ENCODE measurements at places on chromosomes 5 and 9.
A peak's percentile ranks its signal among the peaks of the same experiment; 100 is the strongest.

DNA sequence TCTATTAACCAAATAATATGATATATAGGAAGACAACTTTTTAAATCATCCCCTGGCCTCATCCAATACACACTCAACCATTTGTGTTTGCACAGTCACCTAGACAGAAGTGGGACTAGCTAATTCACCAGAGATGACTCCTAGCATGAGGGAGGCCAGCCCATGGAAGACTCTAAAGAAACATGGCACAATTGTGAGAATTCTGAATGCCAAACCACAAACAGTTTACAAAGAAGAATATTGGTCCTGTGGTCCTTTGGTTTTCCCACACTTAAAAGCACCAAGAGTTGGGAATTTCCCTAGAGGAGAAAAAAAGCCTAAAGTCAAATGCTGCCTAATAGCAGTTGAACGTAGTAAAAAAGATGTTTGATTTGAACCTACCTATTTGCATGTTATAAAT lies 609.9 kb downstream of the ACTL7B start:
- DNase-seq, result no peak

GRCh38 chr9:110444911-110445310 lies 107.2 kb upstream of the TXNDC8 start:
- DNase-seq, result no peak

GRCh38 chr9:90307167-90307833 lies 335.3 kb downstream of the DIRAS2 start:
- DNase-seq, result no peak

GRCh38 chr9:127084076-127085039 lies 38.1 kb downstream of the ANGPTL2 start:
- DNase-seq, result no peak

GRCh38 chr9:35736201-35736633 lies 3.8 kb downstream of the CREB3 start:
- DNase-seq, result peak; percentile 80

- DNase-seq, result no peak
These were observed 24.7 kb upstream of the ADAM19 start for GRCh38 chr5:157600252-157600651.

GRCh38 chr9:70988551-70988950 lies 132.9 kb downstream of the TRPM3 start:
- no peak for DNase-seq

DNA sequence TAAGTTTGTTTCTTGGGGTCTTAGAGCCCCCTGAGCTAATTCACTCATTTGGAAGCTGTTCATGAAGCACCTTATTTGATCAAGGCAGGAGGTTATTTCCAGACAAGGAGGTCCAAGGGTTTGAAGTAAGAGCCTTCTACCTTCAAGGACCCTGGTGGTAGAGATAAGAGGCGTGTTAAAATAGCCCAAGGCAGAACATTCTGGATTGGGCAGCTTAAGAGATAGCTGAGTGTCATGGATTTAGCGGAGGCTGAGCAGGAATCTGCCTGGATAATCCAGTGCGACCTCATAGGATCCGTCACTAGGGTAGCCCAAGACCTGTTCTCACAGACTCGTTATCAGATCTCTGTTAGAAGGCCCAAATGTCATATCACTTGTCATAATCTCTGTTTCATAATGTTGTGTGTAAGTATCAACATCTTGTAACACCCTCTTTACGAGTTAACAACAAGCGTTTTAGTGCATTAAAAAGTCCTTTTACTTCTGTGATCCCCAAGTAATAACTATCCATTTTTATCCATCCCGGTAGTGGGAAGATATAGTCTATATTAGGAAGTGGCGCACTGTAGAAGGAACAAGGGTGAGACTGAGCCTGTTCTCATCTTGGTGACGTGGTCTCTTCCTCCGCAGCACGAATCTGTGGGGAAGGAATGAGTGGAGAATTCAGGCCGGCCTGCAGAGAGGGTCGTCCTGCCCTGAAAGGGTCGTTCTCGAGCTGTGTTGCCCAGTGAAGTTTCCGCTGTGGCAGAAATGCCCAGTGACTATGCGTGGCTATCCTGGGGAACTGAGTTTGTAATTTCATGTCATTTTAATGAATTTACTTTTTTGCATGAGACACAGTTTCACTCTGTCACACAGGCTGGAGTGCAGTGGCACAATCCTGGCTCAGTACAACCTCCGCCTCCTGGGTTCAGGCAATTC lies 28.8 kb downstream of the SLC25A25 start:
- no peak for DNase-seq

DNA sequence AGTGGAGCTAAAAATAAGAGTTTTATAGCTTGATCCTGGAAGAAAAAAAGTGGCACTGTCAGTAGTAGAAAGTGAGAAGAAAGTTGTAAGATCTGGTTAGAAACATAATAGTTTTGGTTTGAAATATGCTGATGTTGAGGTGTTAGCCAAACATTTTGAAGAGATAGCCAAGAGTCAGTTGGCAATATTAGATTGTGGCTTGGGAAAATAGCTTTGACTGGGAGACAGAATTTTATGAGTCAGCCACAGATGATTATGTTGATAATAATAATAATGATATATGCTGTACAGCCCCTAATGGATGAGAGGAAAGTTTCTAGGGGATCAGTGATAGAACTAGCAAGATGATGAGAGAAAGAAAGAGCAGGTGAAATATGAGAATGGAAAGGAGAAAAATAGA lies 12.4 kb upstream of the CDH18 start:
- DNase-seq, result no peak

GRCh38 chr9:76266649-76267283 lies 127.5 kb downstream of the RFK start:
- no peak for DNase-seq

DNA sequence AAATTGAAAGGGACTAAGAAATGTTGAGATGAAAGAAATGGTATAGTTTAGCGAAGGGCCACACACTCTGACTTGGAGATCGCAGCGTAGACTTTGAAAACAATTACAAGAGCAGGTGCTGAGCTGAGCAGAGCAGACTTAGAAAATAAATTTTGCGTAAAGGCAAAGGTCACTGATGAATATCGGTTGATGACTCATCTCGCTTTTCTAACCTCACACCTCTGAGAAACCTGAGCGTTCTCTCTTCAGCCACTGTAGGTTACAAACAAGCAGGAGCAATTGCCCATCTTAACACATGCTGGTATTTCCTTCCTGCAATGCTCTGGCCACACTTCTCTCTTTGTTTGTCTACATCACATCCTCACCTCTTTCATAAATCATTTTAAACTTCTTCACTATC lies 190.6 kb upstream of the C9orf72 start:
- no peak for DNase-seq

DNA sequence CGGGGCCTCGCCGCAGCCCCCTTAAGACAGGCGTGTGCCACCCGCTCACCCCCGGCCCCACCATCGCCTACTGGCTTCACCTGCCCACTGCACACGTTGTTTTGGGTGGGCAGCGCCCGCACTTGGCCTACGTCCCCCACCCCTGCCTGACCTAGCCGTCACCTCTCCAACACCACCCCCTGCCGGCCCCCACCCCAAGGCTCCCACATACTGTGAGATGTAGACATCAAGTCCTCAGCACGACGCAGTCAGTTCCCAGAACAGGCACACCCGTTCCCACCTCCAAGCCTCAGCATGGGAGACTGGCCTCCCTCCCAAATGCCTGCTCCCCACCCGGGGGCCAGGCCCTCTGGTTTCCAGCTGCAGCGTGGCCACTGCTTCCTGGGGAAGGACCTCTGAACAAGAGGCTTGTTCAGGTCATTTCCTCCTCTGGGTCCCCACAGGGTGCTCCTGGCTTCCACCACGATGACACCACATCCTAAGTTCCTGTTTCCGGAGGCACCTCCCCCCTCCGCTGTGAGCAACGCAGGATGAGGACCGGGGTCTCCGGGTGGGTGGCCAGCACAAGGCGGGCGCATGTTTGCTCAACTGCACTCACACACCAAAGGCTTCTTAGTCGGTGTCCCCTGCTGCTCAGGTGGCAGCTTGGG lies 11.3 kb downstream of the DBN1 start:
- no peak for DNase-seq

DNA sequence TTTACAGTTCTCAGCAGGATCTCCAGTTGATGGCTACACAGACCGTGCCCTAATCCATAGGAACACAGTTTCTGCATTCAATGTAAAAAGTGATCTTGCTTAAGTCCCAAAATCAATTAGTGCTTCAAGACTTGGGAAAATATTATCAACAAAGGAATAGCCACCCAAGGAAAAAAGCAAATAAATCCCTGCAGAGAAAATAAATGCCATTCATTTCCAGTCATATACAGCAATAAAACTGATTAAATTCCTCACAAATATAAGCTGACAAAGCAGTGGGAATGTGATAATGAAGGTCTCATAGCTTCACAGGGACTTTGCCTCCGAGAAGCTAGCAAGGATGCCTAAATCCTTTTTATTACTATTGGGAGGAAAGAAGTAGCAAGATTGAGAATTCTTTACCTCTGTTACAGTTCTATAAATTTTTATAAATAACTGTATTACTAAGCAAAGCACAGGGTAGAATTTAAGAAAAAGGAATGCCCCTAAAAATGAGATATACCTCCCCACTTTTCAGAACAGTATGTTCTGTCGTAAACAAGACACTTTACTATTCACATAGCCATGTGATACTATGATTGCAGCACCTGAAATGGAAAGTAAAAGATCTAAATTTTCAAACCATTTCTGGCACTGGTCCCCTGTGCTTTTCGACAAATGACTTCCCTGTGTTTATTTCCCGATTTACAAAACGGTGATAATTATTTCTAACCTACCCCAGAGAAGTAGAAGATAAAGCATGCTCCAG lies 59.8 kb downstream of the ARSB start:
- DNase-seq, result no peak

DNA sequence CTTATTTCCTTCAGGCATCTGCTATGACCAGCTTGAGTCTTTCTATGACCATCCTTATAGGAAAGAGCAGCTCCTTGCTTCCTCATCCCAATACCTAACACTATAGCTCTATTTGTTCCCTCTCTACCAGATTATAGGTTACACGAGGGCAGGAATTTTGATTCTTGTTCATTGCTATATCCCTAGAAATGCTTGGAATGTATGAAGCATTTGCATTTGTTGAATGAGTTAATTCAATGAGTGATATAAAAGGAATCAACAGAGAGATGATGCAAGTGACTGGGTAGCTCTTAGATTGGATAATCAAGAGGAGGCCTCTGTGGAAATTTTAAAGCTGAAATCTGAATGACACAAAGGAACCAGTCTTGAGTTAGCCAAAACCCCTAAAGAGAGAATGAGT lies 13.9 kb downstream of the ZCCHC9 start:
- no peak for DNase-seq

DNA sequence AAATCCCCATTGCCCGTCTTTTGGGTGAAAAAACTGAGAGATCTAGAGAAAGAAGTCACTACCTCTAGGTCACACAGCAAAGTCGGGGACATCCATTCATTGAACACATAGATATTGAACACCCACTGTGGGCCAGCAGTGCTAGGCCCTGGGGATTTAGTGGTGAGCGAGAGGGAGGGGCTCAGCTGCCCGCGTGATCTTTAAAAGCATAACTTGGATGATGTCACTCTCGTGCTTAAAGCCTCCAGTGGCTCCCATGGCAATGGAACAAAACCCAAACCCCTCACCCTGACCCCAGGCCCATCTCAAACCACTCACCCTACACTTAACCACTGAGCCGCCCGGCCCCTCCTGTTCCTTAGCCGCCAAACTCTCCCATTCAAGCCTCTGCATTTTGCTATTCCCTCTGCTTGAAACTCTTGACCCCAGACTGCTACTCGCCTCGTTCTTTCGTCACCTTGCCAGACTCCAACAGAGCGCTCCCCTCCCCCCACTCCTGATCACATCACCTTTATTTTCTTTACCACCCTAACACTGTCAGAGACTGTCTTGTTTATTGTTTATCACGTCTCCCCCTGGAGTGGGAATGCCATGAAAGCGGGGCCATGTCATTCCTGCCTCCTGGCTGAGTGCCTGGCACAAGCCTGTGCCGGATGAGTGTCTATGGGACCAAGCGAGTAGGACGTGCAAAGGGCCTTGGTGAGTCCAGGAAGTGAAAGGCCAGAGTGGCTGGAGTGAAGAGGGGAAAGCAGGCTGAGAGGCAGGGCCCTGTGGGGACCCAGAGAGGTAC lies 710 bp upstream of the PIP5KL1 start:
- DNase-seq, result no peak

- DNase-seq, result peak; percentile 26
These were observed 539.9 kb downstream of the BRINP1 start for GRCh38 chr9:118829334-118829733.

- DNase-seq, result peak; percentile 67
These were observed 33.0 kb downstream of the CAMK2A start for GRCh38 chr5:150256410-150257064.

DNA sequence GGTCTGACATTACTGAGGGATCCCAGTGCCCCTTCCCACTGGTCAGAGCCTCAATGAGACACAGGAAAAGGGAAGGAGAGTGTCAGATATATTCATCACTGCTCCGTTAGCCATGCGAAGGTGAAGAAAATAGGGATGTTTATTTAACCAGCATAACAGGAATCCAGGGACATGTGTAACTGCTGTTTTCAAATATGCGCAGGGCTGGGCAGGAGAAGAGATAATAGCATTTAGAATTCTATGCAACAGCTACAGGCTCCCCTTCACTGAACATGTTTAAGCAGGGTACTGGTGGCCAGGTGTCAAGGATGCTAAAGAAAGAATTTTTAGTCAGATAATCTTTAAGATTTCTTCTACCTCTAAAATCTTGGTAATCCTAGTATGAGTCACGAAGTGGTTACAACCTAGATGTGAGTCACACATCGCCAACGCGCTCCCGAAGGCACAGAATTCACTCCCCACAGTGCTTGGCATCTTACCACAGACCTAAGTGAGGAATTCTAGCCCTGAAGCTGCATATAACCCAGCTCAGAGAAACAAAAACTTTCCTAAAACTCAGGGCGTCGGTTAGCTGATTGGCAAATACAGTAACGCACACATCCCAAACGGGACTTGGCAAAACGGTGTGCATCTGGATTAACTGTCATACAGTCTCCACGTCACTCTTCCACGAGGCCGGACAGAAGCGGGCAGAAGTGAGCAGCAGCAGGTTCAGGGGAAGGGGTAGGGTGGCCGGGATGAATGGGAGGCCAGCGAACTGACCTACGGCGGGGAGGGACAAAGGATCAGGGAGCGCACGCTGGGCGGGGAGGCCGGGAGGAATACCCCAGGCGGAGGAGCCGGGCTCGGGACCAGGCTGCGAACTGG lies 1.1 kb downstream of the CTNNAL1 start:
- peak; percentile 20 for DNase-seq

- no peak for DNase-seq
These were observed 13.8 kb upstream of the UBQLN1 start for GRCh38 chr9:83721509-83721908.

Measured in D341Med (cell line).